ENCODE measurements at places on chromosomes 12 and 14.

DNA sequence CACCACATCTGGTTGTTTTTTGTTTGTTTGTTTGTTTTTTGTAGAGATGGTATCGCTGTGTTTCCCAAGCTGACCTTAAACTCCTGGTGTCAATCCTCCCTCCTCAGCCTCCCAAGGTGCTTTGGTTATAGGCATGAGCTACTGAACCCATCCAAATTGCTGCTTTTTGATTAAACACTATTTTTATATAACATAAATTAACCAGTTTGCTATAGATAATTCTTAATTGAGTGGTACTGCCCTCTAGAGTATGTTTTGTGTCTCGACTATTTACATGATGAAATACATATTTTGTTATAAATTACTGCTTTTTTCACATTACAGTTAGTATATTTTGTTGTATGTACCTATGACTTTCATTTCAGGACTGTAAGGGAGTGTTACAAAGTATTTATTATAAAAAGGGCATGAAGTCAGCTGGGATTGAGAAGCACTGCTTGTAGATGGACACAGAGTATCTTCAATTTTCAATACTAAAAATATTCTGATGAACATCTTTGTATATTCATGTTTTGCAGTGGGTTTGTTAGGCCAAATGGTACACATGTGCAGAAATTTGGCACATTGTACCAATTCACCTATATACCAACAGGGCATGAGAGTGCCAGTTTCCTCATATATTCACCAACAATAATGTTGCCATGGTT, 14.9 kb upstream of the SCAF11 start:
- DNase-seq = peak; percentile 18

DNA sequence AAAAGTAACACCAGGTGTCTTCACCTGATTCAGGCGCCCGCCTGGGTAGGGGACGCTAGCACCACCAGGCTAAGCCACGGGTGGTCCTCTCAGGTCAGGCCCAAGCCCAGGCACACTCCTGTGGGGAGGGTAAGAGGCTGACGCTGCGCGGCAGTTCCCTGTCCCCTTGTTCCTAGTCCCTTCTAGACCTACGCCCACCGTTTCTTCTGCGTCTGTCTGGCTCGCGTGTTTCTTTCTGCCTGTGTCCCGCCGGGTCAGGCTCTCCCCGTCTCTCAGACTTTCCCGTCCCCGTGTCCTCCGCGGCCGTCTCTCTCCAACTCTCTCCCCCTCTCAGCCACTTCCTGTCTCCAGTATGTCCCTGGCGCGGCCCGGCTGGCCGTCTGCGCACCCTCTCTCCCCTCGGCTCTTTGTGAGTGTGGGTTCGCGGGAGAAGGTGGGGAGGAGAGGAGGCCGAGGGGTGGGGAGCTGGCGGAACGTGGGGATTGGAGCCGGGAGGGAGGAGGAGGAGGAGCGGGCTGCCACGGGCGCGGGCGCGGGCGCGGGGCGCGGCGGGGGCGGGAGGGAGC, 3.1 kb upstream of the TNS2 start:
- peak; percentile 47 for DNase-seq

DNA sequence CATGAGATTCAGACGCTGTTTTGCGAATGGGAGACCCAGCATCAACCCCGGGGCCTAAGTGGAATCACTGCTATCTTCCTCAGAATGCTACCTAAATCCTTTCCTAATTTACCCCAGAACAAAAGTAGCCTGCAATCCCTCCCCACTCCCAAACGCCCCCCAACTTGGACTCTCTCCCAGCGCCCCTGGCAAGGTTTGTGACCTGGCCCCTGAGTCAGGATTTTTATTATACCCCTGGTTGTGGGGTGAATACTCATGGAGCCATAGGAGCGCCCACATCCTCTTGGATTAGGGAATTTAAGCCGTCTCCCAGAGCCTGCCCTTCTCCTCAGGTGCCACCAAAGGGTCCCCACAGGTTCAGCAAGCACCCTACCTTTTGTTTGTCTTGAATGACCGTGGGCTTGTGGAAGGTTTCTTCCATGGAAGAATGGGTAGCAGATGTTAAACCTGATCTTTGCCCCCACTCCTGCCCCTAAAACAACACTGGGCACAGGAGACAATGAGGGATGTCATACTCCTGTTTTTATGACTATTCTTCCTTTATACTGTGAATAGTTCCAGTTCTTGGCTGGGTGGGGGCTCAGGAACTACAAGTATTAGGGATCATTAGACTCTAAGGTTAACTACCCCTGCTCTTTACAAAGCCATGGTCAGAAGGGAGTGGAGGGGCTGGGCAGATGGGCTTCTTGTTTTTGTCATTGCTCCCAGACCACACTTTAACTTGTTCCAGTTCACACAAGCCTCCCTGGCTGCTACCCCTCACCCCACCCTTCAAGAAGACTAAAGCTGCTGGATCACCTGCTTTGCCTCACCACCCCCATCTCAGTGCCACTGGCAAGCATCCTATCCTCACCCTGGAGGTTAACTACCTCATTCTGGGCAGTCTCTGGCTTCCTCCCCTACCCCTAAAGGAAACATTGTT, 630 bp downstream of the MYL6B start:
- no peak for DNase-seq

GRCh38 chr14:23354990-23355389, 2.3 kb upstream of the SLC22A17 start:
- DNase-seq = no peak

DNA sequence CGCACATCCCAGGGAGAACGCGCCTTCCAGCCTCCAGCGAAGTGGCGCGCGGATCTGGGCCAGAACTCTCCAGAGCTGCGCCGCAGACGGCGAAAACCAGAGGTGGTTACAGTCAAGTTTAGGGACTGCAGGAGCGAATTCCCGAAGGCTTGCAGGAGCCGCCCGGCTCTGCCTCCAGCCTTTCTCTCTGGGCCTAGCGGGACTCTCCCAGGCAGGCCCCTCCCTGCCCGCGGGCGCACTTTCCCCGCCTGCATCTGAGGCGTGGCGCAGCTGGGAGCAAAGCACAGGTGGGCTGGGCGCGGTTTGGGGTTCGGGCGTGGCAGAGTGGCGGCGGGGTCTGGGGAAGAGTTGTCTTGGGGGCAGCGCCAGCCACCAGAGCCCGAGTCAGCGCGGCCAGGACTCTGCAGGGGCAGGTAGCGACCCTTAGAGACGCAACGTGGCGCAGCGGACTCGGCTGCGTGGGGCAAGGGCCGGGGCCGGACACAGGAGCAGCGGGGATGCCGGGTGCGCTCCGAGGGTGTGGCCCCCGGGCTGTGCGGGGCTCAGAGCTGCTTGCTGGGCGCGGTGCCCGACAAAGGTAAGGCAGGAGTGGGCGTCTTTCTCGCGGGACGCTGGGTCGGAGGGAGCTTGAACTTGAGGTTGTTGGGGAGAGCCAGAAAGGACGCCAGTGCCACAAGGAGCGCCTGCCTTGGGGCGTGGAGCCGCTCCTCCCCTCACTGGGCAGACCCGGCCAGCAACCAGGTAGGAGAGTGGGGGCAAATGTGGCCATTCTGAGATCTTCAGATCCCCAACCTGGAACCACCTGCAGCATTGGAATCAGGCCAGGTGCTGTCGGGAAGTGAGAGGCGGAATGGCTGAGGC, 1126.0 kb downstream of the AACS start:
- DNase-seq = no peak

DNA sequence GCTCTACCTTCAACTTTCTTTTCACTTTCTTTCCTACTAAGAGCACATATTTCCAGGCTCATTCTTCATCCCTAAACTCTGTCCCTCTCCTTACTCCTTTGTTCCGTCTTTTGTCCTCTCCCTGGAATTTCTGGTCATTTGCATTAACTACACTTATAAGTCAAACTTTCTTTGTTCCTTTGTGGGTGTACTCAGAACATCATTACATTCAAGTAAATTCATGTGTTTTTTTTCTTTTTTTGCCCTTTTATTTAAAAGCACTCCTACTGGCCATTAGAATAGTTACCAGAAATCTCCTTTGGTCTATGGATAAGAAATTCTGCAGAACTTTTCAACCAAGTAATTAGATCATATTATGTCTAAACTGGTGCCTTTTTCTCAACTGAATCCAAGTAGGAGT, 802.6 kb downstream of the DIO2 start:
- DNase-seq = no peak

Data from CD4-positive, alpha-beta T cell treated with Interleukin-2 at 100 ng/mL for 4 hours (primary cell).